A549 treated with dexamethasone at 1 μM for 4 hours (cell line): ENCODE measurements at places on chromosomes 12 and 14. TPM values are rescaled to one million over a fixed set of nuclear protein-coding genes. Genes with fewer than 3 reads are reported as not detected.

The MCRS1 gene
- 57.2 to 65.1 TPM (median 64.3 TPM) in 5 replicates for total RNA-seq

The ALX1 gene
- total RNA-seq, result 3.9 to 5.6 TPM (median 4.4 TPM) in 5 replicates

The GLIPR1L1 gene
- total RNA-seq, result not detected in 5 replicates

The CCDC197 gene
- total RNA-seq, result not detected in 5 replicates

The OTOGL gene
- total RNA-seq, result not detected in 5 replicates

The PRB4 gene
- total RNA-seq, result not detected in 5 replicates

The CIROP gene
- 0.06 TPM in 1 of 5 replicates, not detected in the others for total RNA-seq

The CATSPERB gene
- not detected in 5 replicates for total RNA-seq

The RPGRIP1 gene
- 0.15 to 0.39 TPM (median 0.25 TPM) in 5 replicates for total RNA-seq

The RIMBP2 gene
- 0.06 to 0.09 TPM (median 0.07 TPM) in 4 of 5 replicates, not detected in the other for total RNA-seq

The TMTC1 gene
- 0.01 to 0.05 TPM (median 0.04 TPM) in 5 replicates for total RNA-seq

The MANSC1 gene
- total RNA-seq, result 3.5 to 4.8 TPM (median 4.4 TPM) in 5 replicates

The MAP1LC3B2 gene
- total RNA-seq, result 0.81 to 1.3 TPM (median 1.1 TPM) in 5 replicates

The PLEKHG7 gene
- not detected in 5 replicates for total RNA-seq

The SERPINA3 gene
- total RNA-seq, result 10.4 to 14.2 TPM (median 12.6 TPM) in 5 replicates

The KIF5A gene
- 0.12 to 0.27 TPM (median 0.20 TPM) in 5 replicates for total RNA-seq

The NEMP1 gene
- 11.7 to 18.9 TPM (median 15.6 TPM) in 5 replicates for total RNA-seq

The CMA1 gene
- total RNA-seq, result not detected in 5 replicates

The CLEC7A gene
- total RNA-seq, result not detected in 5 replicates

The ESRRB gene
- 0.13 to 0.30 TPM (median 0.20 TPM) in 5 replicates for total RNA-seq

The SLC39A2 gene
- not detected in 5 replicates for total RNA-seq

The USP44 gene
- total RNA-seq, result 0.07 to 0.14 TPM (median 0.08 TPM) in 5 replicates

The OR6C70 gene
- not detected in 5 replicates for total RNA-seq

The LGR5 gene
- 0.02 TPM in 1 of 5 replicates, not detected in the others for total RNA-seq

The GZMH gene
- total RNA-seq, result not detected in 5 replicates

The PPM1H gene
- total RNA-seq, result 9.1 to 9.8 TPM (median 9.6 TPM) in 5 replicates

The ATL1 gene
- total RNA-seq, result 4.8 to 6.5 TPM (median 5.5 TPM) in 5 replicates

The BCAT1 gene
- 8.3 to 14.8 TPM (median 12.5 TPM) in 5 replicates for total RNA-seq

The ADAMTS20 gene
- total RNA-seq, result not detected in 5 replicates

The PHETA1 gene
- total RNA-seq, result 6.8 to 11.5 TPM (median 9.8 TPM) in 5 replicates

The ANGEL1 gene
- 5.9 to 8.5 TPM (median 7.5 TPM) in 5 replicates for total RNA-seq

The NPAS3 gene
- not detected in 5 replicates for total RNA-seq

The MYF5 gene
- total RNA-seq, result not detected in 5 replicates
